ENCODE measurements at places on chromosomes 4 and X.

DNA sequence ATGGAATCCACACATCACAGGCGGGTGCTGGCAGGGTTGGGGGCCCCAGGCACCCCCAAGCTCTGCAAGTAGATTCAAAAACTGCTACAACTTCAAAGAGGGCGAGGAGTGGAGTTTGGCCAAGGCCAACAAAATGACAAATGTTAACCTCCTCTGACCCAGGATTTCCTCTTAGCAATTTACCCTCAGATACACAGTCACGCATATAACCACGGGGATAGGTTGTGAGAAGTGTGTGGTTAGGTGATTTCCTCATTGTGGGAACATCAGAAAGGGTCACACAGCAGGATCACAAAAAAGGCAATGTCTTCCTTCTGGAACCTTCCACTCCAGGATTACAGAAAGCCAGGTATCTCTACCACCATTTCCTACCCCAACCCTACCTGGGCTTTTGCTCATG, 62.4 kb downstream of the C4orf50 start:
- DNase-seq = no peak

DNA sequence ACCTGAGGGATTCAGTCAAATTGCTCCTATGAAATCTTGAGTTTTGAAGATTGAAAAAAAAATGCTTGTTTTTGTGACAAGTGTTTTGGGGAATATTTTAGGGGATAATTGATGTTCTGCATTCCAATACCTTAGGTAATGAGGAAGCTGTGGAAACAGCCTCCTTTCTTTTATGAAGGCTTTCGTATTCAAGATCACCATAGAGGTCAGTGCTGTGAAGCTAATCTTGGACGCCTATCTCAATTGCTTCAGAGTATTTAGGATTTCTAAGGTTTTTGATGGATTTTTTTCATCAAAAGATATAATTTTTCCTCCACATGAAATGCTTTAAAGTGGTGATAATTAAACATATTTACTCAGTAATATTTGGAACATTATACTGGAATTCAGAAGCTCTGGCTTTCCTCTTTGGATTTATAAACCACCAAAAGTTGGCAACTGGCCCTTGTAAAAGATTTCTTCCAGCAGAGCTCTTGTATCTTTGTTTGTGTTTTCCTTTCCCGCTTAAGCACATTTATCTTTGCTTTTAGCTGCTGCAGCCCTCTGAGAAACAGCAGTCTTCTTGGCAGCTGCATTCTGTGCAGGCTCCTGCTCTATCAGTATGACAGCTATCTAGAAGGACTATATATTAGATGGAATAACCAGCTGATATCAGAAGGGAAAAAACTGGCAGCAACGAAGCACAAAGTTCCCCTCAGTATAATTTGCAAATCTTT, 63.7 kb downstream of the HMGB2 start:
- no peak for DNase-seq

- no peak for DNase-seq
These were observed 34.9 kb upstream of the IQSEC2 start for GRCh38 chrX:53316111-53316859.

DNA sequence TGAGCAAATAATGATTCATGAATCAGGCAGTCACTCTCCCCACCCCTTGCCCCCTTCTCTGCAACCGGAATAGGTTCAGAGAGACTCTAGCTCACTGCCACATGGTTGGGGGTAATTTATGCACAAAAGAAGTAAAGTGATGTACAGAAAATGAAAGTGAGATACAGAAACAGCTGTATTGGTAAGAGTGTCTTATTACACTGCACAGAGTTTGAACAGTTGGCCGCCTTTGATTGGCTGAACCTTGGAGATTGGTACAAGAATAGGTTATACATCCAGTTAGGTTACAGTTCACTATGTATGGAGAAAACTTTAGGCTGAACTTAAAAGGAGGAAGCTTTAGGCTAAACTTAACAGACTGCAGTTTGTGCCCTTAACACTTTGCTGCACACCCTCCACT, 34.6 kb upstream of the DIAPH2 start:
- DNase-seq = no peak

GRCh38 chrX:57133706-57134105, 3.5 kb downstream of the SPIN2A start:
- DNase-seq = no peak

DNA sequence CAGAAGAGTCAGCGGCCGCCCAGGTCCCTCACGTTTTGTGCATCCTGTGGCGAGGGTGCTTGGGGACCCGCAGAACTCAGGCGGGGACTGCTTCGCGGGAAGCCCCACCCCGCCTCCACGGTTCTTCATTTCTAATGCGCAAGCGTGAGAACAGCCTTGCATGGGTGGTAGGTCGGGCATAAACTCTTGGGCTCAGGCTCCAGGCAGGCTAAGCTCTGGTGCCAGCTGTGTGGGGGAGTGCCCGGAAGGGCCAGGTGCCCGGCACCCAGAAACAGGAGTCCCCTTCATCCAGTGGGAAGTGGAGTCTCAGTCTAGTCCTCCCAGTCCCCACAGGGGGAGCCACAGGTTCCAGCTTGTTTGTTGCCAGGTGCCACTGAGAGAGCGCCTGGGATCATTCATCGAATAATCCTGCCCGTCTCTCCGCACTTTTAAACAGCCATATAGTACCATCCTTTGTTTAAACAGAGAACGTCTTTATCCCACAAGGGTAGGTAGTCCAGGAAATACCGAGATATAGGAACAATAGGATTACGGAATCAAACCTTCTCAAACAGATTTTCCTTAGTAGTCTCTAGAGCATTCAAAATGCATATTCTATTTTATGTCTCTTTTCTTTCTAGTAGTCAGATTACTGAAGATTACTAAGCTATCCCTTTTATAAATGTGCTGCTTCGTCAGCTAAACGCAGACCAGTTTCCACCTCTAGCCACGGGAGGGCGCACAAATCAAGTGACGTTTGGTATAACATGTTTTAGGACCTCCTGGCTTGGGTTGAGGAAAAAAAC, 12.7 kb upstream of the RBBP7 start:
- peak; percentile 75 for DNase-seq

DNA sequence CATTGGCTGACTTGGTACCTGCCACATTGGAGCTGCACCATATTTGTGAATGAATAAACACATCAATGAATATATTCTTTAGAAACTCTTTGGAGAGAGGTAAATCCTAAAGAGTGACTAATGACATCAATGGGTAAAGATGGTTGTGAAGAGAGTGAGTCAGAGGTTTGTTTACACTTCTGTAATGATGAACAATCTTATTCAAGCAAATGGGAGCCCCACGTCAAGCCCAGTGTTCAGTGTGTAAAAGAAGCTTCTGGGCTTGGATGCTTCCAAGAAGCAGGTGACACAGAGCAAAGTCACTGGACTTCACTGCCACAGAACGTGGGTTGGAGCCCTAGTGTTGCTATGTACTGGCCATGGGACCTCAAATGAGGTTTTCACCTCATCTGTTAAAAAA, 319.0 kb downstream of the STK32B start:
- DNase-seq = no peak

DNA sequence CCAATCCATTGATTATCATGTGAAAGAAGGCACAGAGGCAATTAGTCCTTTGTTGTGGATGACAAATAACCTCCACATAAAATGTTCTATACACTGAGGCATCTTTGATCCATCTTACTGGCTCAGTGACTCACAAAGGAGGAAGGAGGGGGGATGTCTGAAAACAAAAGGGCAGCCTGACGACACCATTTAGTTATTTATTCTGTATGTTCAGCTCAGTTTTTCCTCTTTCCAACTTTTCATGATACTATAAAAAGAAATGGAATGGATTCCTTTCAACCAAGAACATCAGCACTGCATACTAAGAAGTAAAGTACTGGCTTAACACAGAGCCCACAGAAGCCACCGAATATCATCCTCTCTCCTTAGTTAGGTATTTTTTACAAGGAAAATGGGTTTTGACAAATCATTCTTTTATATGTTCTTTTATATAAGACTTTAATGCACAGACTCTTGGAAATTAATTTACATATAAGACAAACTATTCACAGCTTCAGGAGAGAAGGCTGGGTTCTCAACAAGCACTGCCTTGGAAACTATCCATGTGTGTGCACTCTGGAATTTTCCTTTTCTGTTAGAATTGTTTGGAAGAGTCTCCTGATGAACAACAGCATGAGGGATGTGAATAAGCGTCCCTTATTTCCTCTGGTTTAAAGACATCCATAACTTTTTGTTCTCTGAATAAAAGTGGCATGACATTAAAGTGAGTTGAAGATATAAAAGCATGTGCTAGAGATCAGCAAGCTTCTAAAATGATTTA, 135.6 kb downstream of the TSPAN5 start:
- DNase-seq = no peak

- DNase-seq = no peak
These were observed 13.2 kb upstream of the COX7B2 start for GRCh38 chr4:46922205-46922604.

- DNase-seq = no peak
These were observed 2144.2 kb upstream of the AGA start for GRCh38 chr4:179586460-179586859.

- DNase-seq = no peak
These were observed 7.0 kb downstream of the FGFRL1 start for GRCh38 chr4:1018147-1019020.

- no peak for DNase-seq
These were observed 150.7 kb upstream of the EOLA2 start for GRCh38 chrX:150088766-150089518.

DNA sequence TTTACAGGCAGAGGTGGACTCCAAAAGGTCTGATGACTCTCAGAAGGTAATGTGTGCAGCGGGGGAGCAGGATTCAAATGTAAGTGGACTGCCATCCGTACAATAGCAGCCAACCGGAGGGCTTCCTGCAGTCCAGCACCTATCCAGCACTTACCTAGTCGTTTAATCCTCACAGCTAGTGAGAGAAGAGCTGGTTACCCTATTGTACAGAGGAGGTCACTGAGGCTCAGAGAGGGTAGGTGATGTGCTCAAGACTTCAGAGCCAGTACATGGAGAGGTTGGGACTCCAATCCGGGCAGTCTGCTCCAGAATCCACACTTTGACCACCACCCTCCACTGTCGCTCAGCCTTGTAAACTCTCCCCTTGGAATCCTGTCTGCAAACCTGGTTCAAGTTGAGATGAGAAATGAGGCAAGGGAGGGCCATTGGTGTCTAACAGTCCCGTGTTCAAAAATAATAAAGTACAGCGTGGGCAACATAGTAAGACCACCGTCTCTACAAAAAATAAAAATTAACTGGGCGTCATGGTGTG, 22.5 kb upstream of the JAKMIP1 start:
- no peak for DNase-seq

DNA sequence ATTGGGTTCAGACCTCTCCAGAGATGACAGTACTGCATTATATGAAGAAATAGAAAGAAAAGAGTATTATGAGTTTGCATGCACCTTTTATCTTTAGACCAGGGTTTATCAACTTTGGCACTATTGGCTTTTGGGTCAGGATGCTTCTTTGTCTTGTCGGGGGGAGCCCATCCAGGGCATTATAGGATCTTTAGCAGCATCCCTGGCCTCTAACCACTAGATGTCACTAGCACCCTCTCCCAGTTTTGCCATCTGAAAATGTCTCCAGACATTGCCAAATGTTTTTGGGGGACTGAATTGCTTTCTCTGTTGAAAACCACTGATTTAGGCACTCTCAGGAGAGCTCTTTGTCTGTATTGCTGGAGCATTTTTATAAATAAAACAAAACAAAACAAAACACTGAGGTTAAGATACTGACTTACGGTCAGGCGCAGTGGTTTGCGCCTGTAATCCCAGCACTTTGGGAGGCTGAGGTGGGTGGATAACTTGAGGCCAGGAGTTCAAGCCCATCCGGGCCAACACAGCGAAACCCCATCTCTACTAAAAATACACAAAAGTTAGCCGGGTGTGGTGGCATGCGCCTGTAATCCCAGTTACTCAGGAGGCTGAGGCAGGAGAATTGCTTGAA, 23.6 kb downstream of the CA5B start:
- peak; percentile 1 for DNase-seq

DNA sequence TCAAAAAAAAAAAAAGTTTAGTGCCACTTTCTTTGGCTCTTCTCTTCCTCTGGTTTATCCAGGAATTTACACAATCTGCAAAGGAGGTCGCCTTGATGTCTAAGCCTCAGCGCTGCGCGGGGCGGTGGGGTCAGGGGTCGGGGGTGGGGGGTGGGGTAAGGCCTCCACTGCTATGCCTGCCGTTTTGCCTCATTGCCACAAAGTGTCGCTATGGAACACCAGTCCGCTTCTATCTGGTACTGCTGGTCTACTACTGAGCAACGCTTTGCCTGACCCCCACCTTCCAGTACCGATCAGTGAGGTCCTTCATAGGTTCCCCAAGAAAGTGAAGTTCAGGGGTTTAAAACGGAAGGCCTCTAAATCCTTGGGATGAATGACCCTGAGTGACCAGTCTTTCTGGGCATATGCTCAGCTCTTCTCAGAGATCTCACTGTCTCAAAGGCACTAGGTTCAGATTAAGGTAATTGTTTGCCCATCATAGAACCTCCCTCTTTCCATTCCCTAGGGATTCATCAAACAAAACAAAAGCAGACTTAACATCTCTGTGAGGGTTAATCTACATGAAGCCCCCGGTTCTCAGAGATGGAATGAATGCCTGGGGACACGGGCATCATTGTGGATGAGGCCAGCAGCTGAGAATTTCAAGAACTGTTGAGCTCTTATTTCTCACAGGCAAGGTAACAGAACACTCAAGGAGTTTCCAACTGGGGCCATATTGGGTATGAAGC, 16.9 kb upstream of the TSR2 start:
- DNase-seq = no peak

DNA sequence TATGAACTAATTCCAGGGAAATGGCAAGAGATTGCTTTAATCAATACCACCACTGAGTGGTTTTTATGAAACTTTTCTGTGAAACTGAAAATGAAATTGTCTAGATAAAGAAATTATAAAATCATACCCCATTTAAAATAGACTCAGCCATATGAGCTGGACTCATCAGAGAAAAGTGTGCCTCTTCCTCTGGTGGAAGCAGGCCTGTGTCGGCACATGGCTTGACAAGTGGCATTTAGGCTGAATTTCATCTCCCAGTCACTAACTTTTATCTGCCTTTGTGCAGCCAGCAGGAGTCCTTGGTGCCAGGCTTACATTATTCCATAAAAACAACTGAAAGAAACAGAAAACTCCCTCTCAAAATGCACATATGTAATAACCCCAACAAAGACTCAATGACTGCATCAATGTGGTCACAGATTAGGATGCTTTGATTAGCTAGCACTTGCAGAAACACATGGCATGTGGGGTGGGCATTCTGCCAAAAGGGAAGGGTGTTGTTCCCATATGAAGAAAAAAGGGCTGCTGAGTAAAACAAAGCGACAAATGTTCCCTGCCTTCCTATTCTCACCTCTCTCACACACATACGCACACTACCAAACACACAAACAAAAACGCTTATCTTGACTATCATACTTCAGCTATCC, 232.3 kb downstream of the PABPC4L start:
- DNase-seq = peak; percentile 49

GRCh38 chr4:12178614-12179610, 750.2 kb upstream of the HS3ST1 start:
- DNase-seq = no peak

- DNase-seq = no peak
These were observed 16.0 kb downstream of the ZNF275 start for GRCh38 chrX:153349952-153350351.

- no peak for DNase-seq
These were observed 240.5 kb upstream of the ANKRD50 start for GRCh38 chr4:124953061-124953460.

GRCh38 chrX:130179579-130180215, 7.9 kb downstream of the RAB33A start:
- DNase-seq = no peak

GRCh38 chrX:35842674-35843073, 44.5 kb downstream of the MAGEB16 start:
- no peak for DNase-seq
